ENCODE measurements at places on chromosomes 3 and 15. TPM values are rescaled to one million over a fixed set of nuclear protein-coding genes. Genes with fewer than 3 reads are reported as not detected.

- no peak for DNase-seq
Measured at GRCh38 chr3:105773291-105773690, 95.5 kb downstream of the CBLB start.

GRCh38 chr3:16570113-16570512 is 35.1 kb downstream of the DAZL start:
- no peak for DNase-seq

GRCh38 chr3:149555927-149556326 is 81.4 kb downstream of the TM4SF4 start:
- no peak for DNase-seq

- DNase-seq, result no peak
Measured at GRCh38 chr3:152305075-152305474, 36.3 kb downstream of the MBNL1 start.

DNA sequence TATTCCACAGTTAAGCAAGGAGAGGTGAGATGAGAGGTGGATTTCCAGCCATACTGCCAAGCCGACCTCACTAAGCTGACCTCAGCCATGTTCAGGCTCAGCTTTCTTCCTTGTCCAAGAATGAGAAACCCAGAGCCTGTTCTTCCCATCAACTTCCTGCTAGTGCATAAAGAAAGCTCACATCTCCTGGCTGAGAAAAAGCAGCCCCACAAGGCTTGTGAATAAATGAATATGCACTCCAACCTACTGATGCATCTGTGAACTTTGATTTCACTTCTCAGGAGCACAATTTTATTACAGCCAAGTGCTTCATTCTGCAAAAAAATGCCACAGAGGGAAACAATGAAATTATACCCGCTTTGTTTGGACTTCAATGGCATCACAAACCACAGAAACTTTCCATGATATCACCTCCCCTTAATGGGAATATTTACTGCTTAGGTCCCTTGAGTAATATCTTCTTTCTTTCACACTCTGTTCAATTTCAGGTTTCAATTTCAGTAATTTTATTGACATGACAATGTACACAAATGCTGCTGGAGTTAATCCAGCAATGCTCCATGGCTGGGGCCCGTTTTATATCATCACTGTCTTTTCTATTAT is 437.0 kb upstream of the PPP2R3A start:
- no peak for DNase-seq

DNA sequence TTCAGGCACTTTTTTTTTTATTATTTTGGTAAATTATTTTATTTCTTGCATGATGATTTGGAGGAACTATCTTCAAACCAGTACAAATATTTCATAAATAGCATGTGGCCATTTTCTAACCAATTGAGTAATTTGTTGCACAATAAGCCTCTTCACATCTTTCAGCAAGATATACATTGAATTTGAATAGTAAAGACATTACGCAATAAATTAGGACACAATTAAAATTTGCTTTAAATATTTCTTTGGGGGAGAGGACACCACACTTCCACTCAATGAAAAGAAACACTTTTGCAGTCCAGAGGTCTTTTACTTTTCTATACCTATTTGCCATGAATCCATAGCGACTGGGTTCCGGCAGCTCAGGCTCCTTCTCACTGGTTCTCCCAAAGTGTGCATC is 762.6 kb upstream of the GOLIM4 start:
- no peak for DNase-seq

GRCh38 chr3:117005274-117005673 is 295.7 kb downstream of the TUSC7 start:
- no peak for DNase-seq

DNA sequence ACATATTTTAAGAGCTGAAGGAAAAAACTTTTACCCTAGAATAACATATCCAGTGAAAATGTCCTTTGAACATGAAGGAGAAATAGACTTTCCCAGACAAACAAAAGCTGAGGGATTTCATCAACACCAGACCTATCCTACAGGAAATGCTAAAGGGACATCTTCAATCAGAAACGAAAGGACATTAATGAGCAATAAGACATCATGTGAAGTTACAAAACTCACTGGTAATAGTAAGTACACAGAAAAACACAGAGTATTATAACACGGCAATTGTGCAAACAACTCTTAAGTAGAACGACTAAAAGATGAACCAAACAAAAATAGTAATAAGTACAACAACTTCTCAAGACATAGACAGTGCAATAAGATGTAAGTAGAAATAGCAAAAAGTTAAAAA is 3.5 kb upstream of the ZSCAN2 start:
- no peak for DNase-seq

DNA sequence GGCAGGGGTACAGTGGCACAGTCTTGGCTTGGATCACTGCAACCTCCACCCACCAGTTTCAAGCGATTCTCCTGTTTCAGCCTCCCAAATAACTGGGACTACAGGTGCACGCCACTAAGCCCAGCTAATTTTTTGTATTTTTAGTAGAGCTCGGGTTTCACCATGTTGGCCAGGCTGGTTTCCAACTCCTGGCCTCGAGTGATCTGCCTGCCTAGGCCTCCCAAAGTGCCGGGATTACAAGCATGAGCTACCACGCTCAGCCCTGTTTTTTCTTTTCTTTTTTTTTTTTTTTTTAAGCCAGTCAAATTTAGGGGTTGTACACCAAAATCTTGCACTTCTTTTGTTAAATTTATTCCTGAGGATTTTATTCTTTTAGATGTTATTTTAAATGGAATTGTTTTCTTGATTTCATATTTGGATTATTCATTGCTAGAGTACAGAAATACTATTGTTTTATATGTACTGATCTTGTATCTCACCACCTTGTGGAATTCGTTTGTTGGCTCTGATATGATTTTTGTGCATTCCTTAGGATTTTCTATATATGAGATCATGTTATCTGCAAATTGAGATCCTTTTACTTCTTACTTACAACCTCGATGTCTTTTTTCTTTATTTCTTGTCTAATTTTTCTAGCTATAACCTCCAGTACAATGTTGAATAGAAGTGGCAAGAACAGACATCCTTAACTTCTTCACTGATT is 65.6 kb downstream of the ZNF609 start:
- no peak for DNase-seq

DNA sequence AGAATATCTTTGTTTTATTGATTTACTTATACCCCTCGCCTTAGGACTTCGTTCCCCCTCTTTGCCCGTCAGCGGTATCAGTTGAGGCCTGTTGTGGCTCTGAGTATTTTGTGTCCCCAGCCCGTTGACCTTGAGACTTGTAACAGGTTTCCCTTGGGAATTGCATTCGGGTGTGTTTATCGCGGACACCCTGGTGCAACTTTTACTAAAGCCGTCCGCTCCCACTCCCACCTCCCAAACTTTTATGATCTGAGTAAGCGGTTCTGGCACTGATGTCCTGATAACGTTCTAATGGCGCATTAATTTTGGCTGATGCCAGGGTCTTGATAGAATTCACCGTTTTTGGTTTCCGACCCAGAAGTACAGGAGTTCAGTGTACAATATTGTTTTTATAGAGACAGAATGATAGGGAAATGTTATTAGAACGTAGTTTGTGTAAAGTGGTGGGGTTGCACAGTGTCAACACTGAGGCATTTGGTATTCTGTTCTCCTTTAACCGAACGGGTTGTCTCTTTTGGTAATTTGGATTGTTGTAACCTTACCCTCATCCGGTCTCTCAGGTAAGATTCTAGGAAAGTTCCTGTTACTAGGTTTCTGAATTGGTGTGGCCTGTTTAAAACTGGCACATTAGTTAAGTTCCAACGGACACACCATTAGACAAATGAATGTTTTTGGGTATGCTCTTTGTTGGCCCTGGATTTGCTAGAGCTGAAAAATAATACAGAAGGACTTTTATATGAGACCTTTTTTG is 47.8 kb downstream of the OIP5 start:
- DNase-seq, result peak; percentile 27

DNA sequence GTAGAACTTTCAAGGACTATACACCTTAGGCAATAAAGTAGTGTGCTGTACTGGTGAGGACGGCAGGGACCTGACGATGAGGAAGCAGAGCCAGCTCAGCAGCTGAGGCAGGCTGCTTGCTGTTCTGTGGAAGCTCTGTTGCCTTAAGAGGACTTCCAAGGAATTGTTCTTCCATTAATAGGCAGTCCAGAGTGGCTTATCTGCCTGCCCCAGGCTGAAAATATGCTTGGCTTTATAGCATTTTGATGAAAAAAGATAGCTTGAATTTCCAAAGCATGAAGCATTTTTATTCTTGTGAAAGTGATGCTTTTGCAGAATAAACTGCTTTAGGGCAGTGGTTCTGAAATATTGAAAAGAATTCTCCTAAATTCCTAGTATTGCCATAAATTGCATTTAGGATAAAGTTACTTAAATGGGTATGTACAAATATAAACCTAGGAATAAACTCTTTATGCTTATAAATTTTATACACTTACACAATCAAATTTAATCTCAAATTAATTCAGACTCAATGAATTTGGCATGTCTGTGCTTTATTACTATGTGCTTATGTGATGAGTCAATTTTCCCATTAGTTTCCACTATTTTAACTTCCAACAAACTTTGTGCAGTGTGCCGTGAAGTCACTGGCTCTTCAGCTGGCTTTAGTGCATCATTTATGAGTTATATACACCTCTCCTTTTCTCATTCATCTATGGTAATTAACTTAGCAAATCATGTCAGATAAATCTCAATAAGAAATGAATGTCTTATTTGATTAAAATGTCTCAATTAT is 231.0 kb upstream of the RASGRP1 start:
- DNase-seq, result no peak

DNA sequence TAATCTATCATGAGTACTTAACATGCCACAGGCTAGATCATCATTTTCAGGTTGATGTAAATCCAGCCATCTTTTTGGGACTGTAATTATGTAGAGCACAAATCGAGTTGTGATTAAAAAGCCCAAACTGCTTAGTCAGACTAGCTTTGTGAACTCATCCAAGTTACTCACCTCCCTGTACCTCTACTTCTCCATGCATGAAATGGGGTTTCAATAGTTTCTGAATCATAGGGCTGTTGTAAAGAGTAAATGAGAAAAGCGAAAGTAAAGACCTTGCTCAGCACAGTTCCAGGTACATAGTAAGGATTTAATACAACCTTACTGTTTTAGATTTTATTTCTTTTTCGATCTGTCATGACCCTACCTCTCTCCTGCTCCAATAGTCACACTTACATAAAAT is 85.6 kb upstream of the GAP43 start:
- DNase-seq, result no peak

DNA sequence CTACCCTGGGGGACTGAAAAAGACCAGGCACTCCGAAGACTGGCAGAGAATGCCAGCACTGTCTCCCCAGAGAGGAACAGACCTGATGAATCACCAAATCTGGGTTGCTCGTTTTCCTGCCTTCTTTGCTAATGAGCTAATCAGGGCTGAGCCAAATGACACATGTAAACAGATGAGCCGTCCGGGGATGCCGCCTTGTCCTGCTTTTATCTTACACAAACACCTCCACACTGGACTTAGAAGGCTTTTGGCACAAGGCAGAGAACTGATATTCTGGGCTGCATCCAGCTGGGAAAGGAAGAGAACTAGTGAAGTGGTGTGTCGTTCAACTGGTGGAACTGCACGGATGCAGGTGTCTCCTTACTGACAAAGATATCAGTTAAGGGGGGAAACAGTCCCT is 88.1 kb downstream of the MECOM start:
- DNase-seq, result no peak

- no peak for DNase-seq
Measured at GRCh38 chr3:155019575-155019974, 60.5 kb upstream of the MME start.

Gene TAGLN3
- 2.1 TPM for polyA plus RNA-seq

Gene ABHD14A
- 26.0 TPM for polyA plus RNA-seq

Gene PLA2G4B
- polyA plus RNA-seq, result 5.3 TPM

Gene SPTSSB
- polyA plus RNA-seq, result 3.0 TPM

Gene VIPR1
- 0.74 TPM for polyA plus RNA-seq

Gene NPAP1
- 0.17 TPM for polyA plus RNA-seq

Gene CEMIP
- polyA plus RNA-seq, result 2.6 TPM

Gene PRR20G
- not detected for polyA plus RNA-seq

Gene SCN11A
- 0.85 TPM for polyA plus RNA-seq

Gene TTLL13
- 0.39 TPM for polyA plus RNA-seq
